ENCODE measurements at places on chromosomes 1 and 21.

DNA sequence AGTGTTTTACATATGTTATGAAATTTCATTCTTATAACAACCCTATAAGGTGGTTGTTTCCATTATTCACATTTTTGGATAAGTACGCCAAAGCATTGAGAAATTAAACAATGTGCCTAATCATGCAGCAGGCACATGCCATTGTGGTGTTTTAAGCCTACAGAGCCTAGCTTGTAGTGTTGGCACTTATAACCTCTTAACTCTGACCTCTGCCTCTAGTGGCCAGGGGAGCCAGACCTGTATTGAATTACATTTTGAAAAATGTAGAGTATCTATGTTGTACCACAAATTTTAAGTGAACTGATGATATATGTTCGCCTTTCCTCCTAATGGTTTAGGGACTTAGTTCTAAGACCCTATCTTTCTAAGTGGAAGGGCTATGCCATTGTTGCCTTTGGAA lies 61.0 kb downstream of the KCNK2 start:
- DNase-seq, result no peak

GRCh38 chr1:46969014-46969619 lies 27.8 kb upstream of the CYP4A11 start:
- DNase-seq, result no peak

GRCh38 chr1:6447016-6447817 lies 18.8 kb downstream of the TNFRSF25 start:
- no peak for DNase-seq

DNA sequence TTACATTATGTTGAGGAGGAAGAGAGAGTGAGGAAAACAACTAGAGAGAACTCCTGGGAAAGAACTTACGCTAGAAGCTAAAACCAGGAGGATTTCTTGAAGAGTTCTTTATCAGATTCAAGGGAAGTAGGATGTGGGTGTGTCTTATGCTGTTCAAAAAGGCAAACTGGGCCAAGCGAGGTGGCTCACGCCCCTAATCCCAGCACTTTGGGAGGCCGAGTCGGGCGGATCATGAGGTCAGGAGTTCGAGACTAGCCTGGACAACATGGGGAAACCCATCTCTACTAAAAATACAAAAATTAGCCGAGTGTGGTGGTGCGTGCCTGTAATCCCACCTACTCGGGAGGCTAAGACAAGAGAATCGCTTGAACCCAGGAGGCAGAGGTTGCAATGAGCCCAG lies 23.1 kb downstream of the SMG7 start:
- no peak for DNase-seq

GRCh38 chr1:3114846-3115245 lies 45.8 kb downstream of the PRDM16 start:
- no peak for DNase-seq

DNA sequence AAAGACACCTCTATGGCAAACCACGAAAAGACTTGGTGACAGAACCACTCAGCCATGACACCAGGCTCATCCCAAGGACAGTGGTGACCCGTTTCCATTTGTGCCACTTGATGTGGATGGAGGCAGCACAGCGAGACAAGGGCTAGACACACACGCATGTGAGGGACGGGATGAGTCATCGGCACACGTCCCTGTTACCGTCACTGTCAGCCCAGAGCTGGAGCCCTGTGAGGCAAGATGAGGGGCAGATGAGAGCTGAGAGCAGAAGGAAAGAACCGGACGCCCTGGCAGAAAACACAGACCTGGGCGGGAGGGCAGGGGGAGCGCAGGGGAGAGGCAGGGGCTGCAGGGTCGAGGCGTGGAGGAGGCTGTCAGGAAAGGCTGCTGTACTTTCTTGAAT lies 57.8 kb downstream of the SIK1 start:
- no peak for DNase-seq

DNA sequence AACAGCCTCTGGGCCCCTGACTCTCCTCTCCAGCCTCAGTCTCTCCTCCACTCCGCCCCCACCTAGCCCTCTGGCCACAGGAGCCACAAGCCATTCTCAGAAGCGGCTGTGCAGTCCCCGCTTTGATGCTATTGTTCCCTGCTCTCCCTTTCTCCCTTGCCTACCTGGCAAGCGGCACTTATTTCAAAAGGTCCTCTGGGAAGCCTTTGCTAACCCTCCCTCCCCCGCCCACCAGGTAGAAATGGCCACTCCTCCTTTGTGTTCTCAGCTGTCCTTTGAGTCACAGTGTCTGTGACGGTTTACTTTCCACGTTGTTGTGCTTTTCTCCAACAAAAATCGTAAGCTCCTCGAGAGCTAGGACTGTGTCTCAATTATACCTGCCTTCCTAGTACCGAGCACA lies 338.4 kb upstream of the PROX1 start:
- DNase-seq, result no peak

DNA sequence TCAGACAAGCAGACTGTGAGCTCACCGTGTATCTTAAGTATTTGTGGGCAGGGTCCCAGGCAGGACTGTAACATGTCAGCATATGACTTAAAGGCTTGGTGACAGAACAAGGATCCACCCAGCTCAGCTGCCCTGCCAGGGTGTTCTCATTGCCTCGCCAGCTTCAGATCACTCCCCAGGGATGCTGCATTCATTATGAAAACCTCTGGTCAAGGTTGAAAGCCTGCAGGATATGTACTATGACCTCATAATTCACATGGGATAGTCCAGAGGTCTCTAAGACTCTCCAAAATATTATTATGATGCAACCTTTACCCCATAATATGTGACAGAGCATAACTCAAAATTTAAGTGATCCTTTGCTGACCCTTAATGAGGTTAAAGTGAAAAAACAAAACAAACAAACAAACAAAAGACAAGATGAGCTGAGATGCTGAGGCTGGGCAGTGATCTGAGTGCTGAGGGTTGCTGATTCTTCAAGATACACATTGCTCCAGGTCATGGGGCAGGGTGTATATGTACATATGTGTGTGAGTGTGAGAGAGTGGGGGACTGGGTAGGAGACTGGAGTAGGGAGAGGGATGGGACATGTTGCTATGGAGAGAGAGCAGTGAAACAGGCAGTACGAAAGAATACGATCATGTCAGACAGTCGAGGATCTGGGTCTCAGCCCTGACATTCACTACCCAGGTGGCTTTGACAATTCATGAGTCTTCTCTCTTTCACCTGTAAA lies 98.8 kb upstream of the DUSP10 start:
- DNase-seq, result no peak

All from stimulated activated CD4-positive, alpha-beta T cell treated with anti-CD3 and anti-CD28 coated beads, Interleukin-15, amount 100 ng/mL, for 48 hours (primary cell).